ENCODE measurements at places on chromosomes 11 and 22.

- DNase-seq, result no peak
These were observed 120.4 kb upstream of the GRIA4 start for GRCh38 chr11:105489446-105489845.

- no peak for DNase-seq
These were observed 175.5 kb downstream of the ETS1 start for GRCh38 chr11:128411812-128412211.

DNA sequence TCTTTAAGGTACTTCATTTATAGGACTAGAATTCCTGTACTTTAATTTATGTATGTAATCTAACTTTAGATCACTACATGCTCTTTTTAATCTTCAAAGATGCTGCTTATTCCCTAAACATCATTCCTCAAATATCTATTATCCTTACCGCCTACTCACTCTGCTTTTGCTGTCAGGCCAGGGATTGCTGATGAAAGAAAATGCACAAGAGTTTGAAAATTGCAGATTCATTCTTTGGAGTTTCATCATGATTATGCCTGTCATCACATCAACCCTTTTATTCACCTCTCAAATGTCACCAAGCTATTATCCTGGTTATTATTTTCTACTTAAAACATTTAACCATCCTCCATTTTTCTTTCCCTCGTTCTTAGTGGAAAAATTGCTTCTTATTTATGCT is 802.7 kb downstream of the METTL15 start:
- DNase-seq, result no peak

- no peak for DNase-seq
These were observed 137.8 kb downstream of the GRIK4 start for GRCh38 chr11:120649316-120649715.

DNA sequence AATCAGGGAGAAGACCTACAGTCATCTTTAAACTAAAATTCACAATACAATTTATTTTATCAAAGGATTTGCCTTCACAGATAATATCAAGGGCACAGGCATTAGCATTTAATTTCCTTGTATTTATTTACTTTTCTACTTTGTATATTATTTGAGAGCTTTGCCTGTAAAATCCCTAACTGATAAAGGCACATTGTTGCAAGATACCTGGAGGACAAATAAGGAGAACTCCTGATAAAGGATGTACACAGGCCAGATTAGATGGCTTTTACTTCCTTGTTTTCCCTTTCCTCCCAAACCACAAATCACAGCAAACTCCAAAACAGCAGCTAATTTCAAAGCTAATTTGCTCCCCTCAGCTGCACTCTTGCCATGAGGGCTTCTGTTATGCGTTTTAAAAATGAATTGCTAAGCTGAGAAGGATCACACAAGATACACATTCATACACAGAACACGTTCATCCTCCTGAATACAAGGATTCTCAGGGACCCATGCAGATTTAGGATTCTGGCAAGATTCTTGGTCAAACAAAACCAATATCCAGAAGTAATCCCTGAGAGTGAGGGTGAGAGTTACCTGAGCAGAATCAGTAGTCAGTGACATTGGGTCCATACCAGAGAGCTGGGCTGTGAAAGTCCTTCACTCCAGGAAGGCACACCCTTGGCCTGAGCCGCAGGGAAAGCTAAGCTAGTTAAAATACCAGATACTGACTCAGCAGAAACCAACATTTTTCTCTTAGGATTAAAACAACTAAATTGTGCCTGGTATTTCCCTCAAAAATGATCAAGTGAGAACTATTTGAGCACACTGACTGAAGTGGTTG is 100.3 kb upstream of the CLPB start:
- no peak for DNase-seq

- DNase-seq, result no peak
These were observed 245.3 kb downstream of the CASP12 start for GRCh38 chr11:104652996-104653395.

GRCh38 chr11:32109138-32109537 is 18.3 kb downstream of the RCN1 start:
- DNase-seq, result no peak

DNA sequence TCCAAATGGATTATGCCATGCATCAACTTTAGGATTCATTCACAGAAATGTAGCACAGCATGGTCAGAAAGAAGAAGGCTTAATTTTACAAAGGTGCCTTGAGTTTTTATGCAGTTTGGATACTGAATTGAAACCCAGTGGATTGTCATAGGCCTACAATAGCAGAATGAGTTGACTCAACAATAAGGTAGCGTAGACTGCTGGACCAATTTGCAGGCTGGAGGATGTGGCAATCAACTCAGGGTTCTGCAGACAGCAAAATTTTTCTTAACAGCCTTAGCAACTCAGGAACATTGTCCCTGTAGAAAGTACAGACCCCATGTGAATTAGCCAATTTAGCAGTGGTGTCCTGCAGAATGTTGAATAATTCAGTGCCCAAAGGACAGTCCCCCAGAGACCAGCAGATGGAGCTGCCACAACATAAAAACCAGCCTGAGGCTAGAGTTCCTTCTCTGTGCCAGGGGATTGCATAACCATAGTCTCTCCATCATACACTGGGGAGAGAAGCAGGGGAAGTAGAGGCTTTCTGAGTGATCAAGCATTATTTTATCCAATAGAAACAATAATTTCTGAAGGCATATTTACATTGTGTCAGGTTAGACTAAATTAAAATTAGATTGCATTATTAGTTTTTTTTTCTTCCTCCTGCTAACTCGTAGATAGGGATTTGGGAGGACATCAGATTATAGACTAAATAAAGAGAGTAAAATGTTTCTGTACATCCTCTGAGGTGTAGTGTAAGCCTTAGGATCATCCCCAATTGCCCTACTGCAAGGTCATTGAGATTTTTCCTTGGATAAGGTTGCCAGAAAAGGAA is 20.3 kb upstream of the MRPL17 start:
- peak; percentile 92 for DNase-seq

DNA sequence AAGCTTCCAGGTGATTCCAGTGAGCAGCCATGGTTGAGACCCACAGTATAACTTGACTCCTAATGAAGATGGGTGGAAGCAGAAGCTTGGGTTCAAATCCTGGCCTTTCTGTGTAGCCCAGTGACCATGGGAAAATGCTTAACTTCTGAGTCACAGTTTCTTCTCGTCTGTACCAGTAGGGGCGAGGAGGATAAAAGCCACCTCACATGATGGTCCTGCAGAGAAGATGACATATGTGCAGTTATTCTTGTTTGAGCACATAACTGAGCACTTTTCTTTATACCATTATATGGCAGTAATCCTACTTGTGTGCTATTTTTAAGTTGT is 4.9 kb downstream of the TMEM109 start:
- DNase-seq, result no peak

DNA sequence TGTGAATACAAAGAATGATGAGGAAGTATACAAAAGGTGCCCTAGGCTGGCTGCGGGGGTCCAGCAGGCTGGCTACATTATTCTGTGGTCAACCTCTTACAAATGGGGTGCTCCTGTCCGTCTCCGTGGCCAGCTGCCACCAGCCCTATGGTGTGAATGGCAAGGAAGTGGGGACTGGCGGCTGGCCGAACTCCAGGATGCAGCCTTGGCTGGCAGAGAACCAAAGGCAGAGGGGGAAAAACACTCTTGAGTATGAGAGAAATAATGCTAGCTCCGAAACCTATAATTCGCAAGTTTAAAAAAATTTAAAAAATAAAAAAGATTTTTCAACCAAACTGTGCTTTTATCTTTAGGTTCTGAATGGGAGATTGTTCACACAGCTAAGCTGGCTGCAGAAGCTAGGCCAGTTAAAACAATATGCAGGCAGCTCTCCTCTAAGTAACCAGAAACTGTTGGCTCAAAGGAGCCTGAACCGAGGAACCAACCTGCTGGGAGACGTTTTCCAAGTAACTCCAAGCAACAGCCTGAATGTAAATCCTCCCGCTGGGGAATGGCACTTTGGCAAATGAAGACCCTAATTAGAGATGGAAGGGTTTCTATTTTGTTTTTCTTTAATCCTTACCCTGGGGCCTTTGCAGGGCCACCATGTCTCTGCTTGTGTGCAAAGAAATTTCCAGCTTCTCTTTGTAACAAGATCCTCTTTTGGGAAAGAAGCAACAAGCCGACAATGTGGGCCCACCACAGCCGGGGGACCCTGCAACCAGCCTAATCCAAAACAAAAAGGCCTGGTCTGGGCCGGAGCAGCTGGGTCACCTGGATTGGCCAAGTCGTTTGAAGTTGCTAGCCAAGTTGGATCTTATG is 50.2 kb downstream of the C22orf31 start:
- DNase-seq, result no peak

DNA sequence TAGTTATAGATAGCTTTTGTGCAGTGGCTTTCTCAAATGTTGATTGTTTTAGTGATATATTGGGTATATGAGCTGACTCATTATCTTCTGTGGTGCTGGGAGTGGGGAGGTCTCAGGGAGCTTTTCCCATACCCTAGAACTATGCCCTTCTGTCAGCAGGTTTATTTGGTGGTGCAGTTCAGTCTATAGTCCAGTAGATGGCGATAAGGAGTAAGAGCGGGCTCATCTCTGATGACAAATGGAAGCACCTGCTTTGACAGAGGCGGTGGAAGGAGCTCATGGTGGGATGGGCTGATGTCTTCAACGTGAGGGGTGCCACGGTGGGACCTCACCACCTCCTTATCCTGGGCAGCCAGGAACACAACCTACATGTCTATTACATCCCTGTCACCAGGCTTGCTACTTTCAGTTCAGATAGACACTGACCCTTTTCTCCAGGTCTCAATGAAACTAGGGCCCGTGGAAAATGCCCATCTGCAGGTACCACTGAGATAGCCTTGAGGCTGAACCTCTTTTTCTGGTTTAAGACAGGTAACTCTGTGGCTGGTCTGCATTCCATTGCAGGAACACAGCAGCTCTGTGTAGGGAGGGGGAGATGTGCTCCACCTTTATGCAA is 13.0 kb upstream of the OR6A2 start:
- peak; percentile 34 for DNase-seq

DNA sequence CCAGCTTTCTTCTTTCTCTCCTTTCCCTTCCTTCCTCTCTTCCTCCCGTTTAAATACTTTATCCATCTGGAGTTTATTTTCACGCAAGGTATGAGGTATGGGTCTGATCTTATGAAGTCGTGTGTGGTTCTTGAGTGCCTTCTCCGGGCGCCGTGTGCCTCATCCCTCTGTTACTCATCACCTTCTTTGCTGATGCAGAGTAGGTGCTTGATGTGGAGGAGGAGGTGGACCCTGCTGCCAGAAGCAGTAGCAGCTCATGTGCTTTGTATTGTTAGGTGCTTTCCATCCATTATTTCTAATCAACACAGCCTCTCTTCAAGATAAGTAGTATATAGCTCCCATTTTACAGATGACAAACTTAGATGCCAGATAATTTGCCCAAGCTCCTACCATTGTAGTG is 47.0 kb downstream of the TNRC6B start:
- DNase-seq, result no peak

DNA sequence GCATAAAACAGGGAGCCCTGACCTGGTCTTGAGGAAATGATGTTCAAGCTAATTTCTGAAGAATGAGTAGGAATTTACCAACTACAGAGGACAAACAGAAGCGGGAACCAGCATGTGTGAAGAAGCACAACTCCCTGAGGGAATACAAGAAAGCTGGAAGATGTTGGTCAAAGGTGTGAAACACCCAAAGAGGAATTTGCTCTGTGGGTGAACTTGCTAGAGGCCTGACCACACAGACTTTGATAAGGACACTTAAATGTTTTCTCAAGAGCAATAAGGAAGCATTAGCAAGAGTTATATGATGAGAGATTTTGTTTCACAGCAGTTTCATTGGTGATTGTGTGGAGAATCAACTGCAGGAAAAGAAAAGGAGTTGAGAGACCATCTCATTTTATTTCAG is 17.6 kb downstream of the SLC5A12 start:
- no peak for DNase-seq

GRCh38 chr11:126514061-126514693 is 158.7 kb downstream of the ST3GAL4 start:
- no peak for DNase-seq

DNA sequence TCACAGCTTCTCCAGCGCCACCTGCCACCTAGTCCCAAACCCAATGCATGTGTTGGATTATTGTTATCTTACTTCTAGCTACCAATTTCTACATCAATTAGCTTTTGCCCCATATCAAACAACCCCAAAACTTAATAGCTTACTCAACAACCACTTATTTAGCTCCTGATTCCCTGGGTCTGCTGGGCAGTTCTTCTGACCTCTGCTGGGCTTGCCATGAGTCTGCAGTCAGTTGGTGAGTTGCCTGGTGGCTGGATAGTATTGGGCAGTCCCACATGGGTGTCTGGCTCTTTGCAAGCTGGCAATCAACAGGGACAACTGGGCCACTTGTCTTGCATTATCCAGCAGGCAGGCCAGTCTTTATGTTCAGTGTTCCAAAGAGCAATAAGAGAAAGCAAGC is 13.6 kb upstream of the MS4A15 start:
- DNase-seq, result no peak

- DNase-seq, result no peak
These were observed 493 bp upstream of the CYTH4 start for GRCh38 chr22:37281646-37282384.

GRCh38 chr11:38543986-38544385 is 1946.0 kb upstream of the RAG2 start:
- no peak for DNase-seq

DNA sequence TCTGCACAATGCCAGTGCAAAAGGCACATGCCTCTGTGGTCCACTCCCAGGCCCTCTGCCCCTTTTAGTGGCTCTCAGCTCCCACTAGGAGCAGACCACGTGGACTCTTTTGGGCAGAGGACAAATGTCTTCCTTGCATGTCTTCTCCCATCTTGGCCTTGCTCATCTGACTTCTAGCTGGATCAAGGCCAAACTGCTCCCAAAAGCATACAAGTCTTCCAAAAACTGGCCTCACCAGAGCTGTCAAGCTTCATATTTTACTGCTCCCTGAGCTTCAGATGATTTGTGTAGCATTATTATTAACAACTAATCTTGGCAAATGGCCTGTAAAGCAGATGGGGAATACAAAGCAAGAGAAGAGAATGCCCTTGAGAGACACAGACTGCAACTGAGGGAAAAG is 6.9 kb downstream of the SMPD1 start:
- DNase-seq, result no peak

GRCh38 chr11:116885951-116886655 is 48.7 kb upstream of the APOA1 start:
- DNase-seq, result no peak

- no peak for DNase-seq
These were observed 51.6 kb upstream of the APOA1 start for GRCh38 chr11:116888884-116889549.

- DNase-seq, result no peak
These were observed 5.4 kb downstream of the SPINDOC start for GRCh38 chr11:63818609-63819008.

GRCh38 chr22:28450109-28450508 is 229.5 kb downstream of the TTC28 start:
- no peak for DNase-seq

GRCh38 chr22:39278040-39278439 is 33.3 kb upstream of the PDGFB start:
- no peak for DNase-seq

DNA sequence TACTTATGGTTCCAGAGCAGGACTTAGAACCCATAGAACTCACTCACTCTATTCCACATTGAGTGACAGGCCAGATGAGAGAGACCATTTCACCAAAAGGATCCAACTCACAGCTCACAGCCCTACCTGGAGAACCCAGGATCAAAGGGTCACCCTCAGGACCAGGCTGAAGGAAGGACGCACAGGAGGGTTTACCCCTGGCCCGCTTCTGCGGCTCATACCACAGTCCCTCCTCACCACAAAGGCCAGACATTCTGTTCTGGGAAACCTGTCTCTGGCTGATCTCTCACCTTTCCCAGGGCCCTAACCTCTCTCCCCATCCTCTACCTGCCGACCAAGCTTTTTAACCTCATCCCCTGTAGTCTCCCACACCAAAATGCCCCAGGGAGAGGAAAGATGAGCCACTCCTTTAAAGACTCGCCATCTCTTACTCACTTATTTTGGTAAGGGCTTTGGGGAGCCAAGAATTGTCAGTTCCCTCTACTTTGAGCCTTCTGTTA is 4.7 kb downstream of the FOSL1 start:
- DNase-seq, result no peak

All from inflammatory macrophage (primary cell).